ENCODE measurements at places on chromosomes 6 and 20.

GRCh38 chr6:49052901-49053300 is 410.2 kb downstream of the MMUT start:
- DNase-seq: no peak

GRCh38 chr6:161130541-161130940 is 139.0 kb downstream of the MAP3K4 start:
- no peak for DNase-seq

- DNase-seq: no peak
Observed at GRCh38 chr6:5333658-5334057, 72.3 kb downstream of the FARS2 start.

DNA sequence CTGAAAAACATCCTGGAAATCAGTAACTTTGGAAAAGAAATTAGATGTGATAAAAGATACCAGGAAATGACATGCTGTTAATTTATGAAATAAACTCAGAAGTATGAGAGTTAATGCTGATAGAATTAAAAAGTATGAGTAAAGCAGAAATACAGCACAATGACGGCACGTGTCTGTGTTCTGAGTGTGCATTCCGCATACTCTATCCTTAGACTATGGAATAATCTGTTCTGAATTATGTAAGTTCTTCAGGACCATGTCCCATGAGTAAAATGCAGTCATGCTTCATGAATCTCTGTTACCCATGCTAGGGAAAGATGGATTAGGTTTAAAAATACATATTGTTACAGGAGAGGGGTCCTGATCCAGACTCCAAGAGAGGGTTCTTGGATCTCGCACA is 21.7 kb downstream of the HECA start:
- no peak for DNase-seq

GRCh38 chr6:160093061-160093460 is 28.6 kb upstream of the SLC22A1 start:
- no peak for DNase-seq

- no peak for DNase-seq
Observed at GRCh38 chr6:119110601-119111548, 32.4 kb upstream of the FAM184A start.

GRCh38 chr6:63415286-63415685 is 95.5 kb upstream of the LGSN start:
- no peak for DNase-seq

DNA sequence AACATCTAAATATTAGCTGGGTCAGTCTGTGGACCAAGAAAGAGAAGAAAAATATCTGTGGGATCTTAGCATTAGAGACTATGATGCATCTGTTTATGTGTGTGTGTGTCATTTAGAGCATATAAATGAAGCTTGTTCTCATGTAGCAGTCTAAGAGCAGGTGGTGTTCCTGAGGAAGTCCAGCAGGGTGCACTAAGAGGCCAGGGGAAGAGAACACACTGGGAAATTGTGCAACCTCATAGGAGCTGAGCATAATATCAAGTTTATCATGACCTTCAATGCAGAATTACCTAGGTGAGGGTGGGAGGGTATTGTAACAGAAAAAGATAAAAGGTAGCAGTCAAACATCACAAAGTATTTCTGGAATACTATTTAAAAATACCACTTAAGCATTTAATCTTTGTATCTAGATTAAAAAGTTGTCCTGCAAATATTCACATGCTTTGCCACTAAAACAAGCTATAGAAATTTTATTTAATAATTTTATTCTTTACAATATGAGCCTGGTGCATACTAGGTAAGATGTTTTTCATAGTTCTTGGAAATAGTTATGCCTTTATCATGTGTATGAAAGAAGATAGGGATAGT is 80.5 kb downstream of the SMPDL3A start:
- no peak for DNase-seq

DNA sequence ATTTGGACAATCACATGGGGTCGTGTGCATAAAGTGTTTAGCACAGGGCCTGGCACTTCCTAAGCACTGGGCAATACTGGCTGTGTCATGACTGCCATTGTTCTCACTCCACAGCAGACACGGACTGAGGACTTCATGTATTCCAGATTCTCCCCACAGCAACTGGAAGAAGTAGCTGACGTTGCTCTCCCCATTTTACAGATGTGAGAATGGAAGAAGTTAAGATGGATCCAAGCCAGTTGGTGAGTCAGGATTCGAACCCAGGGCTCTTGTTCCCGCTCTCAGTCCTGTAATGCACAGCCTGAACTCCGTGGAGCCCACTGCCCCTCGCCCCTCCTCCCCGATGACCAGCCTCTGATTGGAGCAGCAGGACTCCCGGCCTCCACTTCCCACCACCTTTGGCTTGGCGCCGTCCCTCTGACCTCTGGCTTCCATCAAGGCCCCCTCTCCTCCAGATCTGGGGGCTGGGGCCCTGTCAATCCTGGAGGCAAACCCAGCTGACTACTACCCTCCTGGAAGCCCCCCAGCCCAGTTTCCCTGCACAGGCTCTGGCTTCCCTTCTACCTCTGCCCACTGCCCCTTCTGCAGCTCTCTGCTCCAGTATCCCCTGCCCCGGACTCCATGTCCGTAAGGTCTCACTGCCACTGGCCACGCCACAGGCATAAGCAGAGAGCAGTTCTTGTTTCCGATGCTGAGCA is 12.7 kb downstream of the NOL4L start:
- no peak for DNase-seq

- no peak for DNase-seq
Observed at GRCh38 chr6:157233156-157233555, 90.2 kb downstream of the TMEM242 start.

GRCh38 chr6:42482174-42482573 is 30.4 kb upstream of the TRERF1 start:
- DNase-seq: no peak

DNA sequence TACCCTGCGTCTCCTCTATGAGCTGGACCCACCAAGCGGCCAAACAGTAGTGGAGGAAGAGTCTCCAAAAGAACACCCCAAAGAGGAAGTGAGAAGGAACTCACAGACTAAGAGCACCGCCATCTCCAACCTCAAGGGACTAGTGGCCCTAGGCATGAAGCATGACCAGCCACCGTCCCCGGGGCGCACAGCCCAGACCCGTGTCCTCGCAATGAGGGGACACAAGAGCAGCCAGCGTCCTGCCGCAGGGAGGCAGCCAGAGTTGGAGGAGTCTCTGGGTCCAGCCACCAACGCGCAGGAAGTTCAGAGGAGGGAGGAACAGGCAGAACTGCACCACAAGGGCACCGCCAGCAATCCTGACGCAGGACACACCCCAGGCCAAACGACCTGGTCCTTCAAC is 72.6 kb downstream of the TAF4 start:
- no peak for DNase-seq

DNA sequence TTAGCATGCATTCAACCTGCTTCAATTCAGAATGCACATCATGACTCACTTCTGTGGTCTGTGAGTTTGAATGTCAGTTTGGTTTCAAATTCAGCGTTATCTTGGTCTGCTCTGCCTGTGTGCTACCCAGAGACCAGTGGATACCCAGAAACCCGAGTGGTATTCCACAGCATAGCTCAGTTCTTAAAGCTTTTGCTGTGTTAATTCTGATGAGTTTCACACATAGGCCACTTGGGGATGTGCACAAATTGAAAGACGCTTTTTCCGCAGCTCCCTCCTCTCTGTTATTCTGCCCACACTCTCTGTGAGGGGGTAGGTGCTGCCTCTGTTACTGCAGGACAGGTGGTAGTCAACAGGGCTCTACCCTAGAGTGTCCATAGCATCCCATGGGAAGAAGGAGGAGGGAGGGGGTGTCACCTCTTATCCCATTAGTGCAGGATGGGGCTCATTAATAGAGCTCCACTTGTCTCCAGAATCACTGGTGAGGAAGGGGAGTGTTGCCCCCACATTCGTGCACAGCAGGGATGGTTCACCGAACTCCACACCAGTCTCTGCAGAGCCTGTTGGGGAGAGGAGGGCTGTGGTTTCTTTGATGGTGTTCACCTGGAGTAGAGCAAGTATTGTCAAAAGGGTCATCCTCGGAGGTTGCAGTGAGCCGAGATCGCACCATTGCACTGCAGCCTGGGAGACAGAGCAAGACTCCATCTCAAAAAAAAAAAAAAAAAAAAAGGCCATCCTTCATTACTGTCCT is 29.2 kb upstream of the SDCBP2 start:
- no peak for DNase-seq

DNA sequence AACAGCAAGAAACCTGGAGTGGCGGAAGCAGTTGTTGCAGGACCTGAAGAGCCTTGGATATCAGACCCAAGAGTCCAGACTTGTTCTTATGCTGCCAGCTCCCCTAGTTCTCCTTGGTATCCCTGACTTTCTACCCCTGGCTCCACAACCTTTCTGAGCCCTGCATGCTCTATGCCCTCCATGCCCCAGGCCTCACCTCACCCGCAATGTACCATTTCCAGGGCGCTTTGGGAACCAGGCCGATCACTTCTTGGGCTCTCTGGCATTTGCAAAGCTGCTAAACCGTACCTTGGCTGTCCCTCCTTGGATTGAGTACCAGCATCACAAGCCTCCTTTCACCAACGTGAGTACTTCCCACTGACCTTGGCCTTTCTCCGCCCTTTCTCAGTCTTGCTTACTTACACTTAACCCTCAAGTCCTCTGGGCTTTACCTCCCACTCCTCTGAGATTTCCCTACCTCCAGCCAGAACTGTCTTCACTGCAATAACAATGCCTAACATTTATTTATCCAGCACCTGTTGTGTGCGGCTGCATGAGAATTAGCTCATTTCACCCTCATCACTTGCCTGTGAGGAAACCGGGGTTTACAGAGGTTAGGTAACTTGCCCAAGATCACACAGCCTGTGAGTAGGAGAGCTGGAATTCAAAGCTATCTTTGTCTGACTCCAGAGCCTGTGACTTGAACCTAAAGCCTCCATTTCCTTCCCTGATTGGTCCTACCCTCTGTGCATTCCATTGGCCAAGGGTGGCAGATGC is 2.3 kb downstream of the POFUT1 start:
- no peak for DNase-seq

DNA sequence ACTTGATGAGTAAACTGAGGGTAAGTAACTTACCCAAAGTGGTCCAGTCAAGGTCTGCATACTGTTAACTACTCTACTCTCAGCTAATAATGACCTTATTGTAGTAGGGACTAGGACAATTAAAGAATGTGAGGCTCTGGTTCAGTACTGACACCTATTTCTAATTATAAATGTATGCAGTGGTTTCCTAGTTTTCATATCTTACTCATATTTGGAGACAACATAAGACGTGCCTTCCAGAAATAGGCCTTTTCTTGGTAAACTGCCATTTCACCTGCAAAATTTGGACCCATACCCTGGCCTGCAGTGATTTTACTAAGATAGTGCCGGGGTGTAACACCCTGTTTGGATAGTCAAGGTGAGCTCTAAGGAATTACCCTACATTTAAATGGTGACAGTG is 24.7 kb downstream of the GJA1 start:
- no peak for DNase-seq

- no peak for DNase-seq
Observed at GRCh38 chr6:149435919-149436586, 36.0 kb downstream of the SUMO4 start.

GRCh38 chr6:166785131-166785530 is 158.1 kb upstream of the RPS6KA2 start:
- no peak for DNase-seq

GRCh38 chr20:19079536-19080299 is 132.7 kb upstream of the SLC24A3 start:
- DNase-seq: no peak

DNA sequence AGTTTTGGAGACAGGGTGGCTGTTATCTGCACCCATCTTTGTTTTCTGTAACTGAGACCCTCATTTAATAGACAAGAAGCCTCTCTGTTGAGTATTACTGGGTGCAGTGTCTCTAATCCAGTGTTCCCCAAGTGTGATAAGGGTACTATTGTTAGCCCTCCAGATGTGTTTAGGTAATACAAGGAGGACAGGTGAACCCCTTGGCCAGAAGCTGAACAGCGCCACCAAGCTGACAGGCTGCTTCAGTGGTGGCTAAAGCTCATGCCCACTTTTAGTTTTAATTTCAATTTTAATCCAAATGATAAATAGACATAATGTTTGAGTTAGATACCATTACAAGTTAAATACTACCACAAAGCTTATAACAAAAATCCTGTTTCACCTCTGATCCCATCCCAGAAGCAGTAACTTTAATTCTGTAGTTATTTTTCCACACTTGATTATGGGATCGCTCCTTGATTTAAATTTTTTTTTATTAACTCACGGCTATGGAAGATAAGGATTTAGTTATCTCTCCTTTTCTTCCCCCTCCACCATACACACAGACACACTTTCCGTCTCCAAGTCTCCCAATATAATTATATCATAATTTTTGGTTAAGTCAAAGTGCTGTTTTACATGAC is 8.4 kb upstream of the STK35 start:
- no peak for DNase-seq

DNA sequence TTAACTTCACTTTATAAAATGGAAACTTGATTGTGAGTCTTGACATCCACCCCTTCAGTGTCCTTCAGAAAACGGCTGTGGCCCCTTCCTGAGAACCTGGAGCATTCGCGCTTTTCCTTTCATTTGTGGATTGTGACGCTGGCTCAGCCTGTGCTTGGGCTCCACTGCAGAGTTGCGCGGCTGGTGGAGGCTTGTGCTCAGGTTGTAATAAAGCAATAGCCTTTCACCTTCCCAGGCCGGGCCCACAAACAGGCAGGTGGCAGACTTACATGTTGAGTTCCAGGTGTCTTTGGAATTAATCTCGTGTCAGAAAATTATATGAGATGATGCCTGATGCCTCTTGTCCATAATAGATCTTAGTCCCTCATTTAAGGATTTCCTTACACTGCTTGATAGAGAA is 199.9 kb downstream of the CDH4 start:
- DNase-seq: no peak

DNA sequence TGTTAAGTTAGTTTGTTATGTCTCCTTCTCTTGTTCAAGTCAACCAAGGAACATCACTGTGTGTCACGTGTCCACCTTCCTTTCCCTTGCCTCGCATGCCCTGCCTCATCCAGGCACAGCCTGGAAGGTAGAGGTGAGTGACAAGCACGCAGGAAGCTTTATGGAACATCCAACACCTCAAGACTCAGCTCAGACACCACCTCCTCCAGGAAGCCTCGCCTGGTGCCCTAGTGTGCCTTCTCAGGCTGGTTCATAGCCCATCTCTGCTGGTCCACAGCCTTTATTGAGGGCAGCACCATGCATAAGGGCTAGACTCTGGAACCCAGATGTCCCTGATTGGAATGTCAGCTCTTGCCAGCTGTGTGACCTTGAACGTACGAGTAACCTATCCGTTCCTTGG is 224.3 kb downstream of the ANKRD60 start:
- DNase-seq: no peak

- no peak for DNase-seq
Observed at GRCh38 chr6:90146921-90147649, 149.6 kb downstream of the BACH2 start.

DNA sequence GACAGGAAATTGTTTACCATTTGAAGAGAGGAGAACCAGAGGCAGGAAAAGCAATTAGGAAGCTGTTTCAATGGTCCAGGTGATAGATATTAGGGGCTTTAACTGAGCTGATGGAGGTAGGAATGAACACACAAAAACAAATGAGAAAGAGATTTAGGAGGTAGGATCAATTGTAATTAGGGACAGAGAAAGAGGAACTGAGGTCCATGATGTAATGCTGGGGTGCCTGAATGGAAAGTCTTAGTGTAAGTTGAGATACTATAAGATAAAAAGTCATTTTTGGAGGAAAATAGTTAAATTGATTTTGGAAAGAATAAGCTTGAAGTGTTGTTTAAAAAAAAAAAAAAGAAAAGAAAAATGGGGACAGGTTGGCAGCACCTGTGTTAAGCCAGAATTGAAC is 58.5 kb upstream of the B3GAT2 start:
- DNase-seq: no peak

GRCh38 chr20:13554076-13554475 is 84.7 kb downstream of the TASP1 start:
- no peak for DNase-seq

Data from stimulated activated CD4-positive, alpha-beta T cell treated with anti-CD3 and anti-CD28 coated beads, Interleukin-4, amount 100 ng/mL, for 4 hours (primary cell).